ENCODE measurements at places on chromosomes 6 and 20.

- DNase-seq, result no peak
Measured at GRCh38 chr6:135604035-135604860, 106.7 kb upstream of the AHI1 start.

GRCh38 chr6:80179695-80180094 lies 73.2 kb downstream of the BCKDHB start:
- no peak for DNase-seq

DNA sequence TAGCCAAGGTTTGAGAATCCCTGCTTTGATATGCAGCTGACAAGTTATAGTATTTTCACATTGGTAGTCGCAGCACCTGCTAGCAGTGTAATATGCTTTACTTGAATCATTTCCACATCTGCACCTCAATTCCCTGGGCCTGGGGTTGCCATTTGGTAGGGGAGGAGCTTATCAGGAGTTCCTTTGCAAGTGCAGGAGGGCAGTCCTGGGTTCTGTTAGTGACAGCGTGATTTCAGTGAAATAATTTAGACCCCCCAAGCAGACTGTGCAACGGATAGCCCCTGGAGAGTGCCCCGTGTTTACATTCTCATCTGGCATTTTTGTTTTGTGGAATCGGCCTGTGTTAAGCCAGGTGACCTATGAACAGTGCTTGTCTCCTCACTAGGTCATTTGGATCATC lies 6.0 kb downstream of the RAB5IF start:
- no peak for DNase-seq

DNA sequence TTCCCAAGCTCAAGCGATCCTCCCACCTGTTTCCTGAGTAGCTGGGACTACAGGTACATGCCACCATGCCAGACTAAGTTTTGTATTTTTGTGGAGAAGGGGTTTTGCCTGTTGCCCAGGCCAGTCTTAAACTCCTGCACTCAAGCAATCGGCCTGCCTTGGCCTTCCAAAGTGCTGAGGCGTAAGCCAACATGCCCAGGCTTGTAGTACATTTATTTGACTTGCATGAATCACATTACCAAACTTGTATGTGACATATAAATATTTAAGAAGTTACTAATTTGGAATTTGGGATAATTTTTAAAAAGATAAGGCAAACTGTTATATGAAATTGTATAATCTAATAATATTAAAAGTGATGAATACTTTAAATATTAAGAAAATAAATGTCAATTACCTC lies 157.6 kb downstream of the MCHR2 start:
- DNase-seq, result no peak

DNA sequence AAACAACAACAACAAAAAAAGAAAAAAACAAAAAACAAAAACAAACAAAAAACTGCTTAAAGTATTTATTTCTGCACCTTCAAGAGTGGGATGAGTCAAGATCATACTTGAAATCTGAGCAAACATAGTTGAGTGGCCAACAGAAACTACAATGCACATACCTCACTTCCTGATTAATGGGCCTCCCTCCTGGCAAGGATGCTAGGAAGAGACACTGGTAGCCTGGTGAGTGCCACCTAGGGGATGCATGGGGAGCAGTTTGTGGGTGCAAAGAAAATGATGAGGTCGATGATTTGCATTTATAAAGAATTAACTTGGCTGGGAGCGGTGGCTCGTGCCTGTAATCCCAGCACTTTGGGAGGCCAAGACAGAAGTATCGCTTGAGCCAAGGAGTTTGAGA lies 808.1 kb downstream of the MAFB start:
- no peak for DNase-seq

DNA sequence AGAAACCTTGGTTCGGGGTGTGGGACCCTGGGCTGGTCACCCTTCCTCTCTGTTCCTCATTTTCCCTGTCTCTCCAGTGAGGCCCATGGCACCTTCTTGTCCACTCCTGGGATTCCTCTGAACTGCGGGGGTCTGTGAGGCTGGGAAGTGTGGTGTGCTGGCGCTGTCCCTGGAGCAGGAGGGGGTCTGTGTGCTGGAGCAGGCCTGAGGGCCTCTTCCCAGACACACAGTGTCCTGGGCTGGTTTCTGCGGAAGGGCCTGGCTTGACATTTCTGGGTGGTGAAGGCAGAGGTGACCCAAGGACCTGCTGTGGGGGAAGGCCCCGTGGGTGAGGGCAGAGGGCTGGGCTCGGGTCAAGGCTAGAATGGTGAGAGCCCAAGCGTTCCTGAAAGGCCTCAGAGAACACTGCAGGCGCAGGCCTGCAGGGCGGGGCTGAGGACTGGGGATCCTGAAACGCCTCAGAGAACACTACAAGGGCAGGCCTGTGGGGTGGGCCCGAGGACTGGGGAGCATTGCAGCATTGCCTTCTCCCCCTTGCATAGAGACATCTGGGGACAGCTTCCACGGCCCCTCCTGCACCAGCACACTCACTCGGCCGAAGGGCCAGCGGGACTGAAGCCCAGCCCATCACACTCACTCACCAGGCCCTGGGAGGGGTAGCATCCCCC lies 10.6 kb upstream of the BAK1 start:
- DNase-seq, result no peak

GRCh38 chr6:118744261-118744941 lies 93.0 kb upstream of the CEP85L start:
- DNase-seq, result no peak

GRCh38 chr20:10565922-10566897 lies 107.6 kb downstream of the JAG1 start:
- DNase-seq, result no peak

GRCh38 chr6:128209771-128210170 lies 308.9 kb upstream of the THEMIS start:
- no peak for DNase-seq
